ENCODE measurements at places on chromosomes 3 and 15.
A peak's percentile ranks its signal among the peaks of the same experiment; 100 is the strongest.

DNA sequence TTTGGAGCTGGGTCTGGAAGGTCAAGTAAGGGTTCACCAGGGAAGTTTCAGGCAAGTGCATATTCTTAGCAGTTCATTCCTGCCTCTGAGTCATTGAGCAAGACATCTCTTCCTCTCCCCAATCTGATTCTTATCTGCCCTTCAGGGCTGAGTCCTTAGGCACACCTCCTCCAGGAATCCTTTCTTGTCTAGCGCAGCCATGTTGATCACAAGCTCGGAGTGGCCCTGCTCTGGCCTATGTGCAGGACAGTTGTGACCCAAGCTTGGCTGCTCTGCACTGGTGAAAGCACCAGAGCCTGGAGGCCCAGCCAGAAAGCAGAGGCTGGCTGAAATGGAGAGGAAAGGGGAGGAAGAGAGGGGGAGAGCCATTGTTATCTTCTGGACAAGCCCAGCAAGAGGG lies 30.9 kb upstream of the MRPS22 start:
- no peak for DNase-seq
- H3K36me3 ChIP-seq: no peaks in the 10 kb centered on the region
- H3K27ac ChIP-seq: no peak overlapping the region
- no peaks in the 10 kb centered on the region for H3K27me3 ChIP-seq
- no peaks in the 10 kb centered on the region for H3K4me1 ChIP-seq

- H3K27me3 ChIP-seq: peaks cover 22% of the 10 kb centered on the region
- peaks cover 3% of the 10 kb centered on the region for H3K4me1 ChIP-seq
- H3K36me3 ChIP-seq: no peaks in the 10 kb centered on the region
- DNase-seq: no peak
Measured at GRCh38 chr15:77825546-77825945, 192.8 kb upstream of the LINGO1 start.

DNA sequence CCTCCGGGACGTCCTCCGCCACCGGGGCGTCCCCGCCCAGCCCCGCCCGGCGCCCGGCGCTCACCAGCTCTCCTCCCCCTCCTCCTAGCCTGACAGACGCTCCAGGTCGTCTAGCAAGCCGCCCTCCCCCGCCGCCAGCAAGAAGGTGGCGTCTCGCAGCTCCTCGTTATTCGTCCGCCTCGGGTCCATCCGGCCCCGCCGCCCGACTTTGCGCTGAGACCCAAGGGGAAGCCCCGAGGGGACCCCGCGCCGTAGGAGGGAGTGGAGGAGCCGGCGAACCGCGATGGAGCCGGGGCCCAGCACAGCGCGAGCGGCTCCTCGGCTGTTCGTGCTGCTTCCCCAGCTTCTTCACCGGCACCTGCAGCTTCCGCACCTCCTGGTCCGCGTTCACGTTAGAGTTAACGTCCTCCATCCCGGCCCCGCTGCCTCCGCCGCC lies 26.3 kb upstream of the MTHFS start:
- peak; percentile 63 for DNase-seq
- no peaks in the 10 kb centered on the region for H3K27me3 ChIP-seq

- H3K4me1 ChIP-seq: peaks cover 8% of the 10 kb centered on the region
- peaks cover 31% of the 10 kb centered on the region for H3K27me3 ChIP-seq
- no peaks in the 10 kb centered on the region for H3K36me3 ChIP-seq
- H3K27ac ChIP-seq: no peak overlapping the region
- H3K4me3 ChIP-seq: no peak overlapping the region
- DNase-seq: no peak
Measured at GRCh38 chr3:14274999-14275961, 96.7 kb downstream of the LSM3 start.

DNA sequence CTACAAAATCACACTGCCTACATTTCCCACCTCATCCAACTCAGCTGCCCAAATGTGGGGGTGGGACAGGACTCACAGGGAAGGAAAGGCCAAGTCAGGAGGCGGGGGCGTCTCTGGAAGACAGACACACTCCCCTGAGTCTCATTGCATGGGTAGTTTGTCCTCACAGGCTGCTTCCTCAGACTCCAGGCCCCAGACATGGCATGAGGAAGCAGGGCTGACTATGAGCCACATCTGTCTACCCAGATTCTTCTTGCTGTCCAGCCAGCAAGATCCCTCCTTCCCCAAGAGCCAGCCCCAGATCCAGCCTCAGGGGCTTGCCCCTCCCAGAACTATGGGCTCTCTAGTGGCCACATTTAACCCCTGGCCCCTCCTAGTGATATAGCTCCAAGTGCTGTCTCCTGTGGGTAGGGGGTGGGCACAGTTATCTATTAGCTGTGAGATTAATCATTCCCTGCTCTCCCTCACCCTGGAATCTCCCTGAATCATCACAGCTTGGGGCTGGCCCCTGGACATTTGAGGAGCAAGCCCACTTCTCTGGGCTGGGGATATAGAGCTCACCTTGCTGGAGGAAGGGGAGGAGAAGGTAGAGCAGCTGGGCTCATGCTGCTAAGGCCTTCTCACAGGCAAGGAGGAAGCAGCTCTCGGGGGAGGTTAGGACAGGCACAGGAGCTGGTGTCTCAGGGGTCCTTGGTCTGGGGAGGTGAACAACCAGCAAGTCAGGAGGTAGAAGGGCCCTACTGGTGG lies 2.1 kb upstream of the CCDC33 start:
- H3K4me1 ChIP-seq: peaks cover 18% of the 10 kb centered on the region
- H3K27me3 ChIP-seq: peaks cover 8% of the 10 kb centered on the region

- H3K4me3 ChIP-seq: no peak overlapping the region
- no peak overlapping the region for H3K27ac ChIP-seq
- H3K4me1 ChIP-seq: peaks cover 4% of the 10 kb centered on the region
- no peaks in the 10 kb centered on the region for H3K27me3 ChIP-seq
Measured at GRCh38 chr15:46280762-46281542, 646.1 kb downstream of the SQOR start.

GRCh38 chr15:26630857-26631256 lies 142.0 kb downstream of the GABRB3 start:
- H3K36me3 ChIP-seq: no peaks in the 10 kb centered on the region
- no peaks in the 10 kb centered on the region for H3K4me1 ChIP-seq
- no peaks in the 10 kb centered on the region for H3K27me3 ChIP-seq
- no peak overlapping the region for H3K27ac ChIP-seq
